Fibroblast of the conjunctiva (primary cell): ENCODE measurements at places on chromosomes 4 and X.

- DNase-seq: no peak
These were observed 211.4 kb downstream of the CXXC4 start for GRCh38 chr4:104283303-104283702.

DNA sequence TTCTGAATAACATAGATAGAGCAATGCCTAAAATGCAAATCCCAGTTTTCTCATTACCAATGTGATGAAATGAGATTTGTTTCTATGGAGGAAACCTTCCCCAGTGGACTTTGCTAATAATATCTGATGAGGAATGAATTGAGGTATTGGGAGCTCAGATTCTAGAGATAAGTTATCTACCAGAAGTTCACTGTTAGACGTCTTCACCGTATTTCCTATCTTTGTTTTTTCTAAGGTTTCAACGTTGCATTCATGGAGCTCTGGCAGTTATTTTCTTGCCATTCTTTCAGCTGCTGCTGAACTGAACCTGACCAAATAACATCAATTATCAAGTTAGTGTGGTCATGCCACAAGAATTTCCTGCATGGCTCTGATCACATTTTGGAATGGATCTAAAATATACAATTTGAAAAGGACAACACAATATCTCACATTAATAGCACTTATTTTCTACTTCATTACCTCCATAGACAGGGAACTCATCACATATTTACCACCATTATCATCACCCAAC is 511.8 kb upstream of the LCORL start:
- no peak for DNase-seq

GRCh38 chr4:117422297-117422696 is 336.9 kb upstream of the TRAM1L1 start:
- DNase-seq: no peak

DNA sequence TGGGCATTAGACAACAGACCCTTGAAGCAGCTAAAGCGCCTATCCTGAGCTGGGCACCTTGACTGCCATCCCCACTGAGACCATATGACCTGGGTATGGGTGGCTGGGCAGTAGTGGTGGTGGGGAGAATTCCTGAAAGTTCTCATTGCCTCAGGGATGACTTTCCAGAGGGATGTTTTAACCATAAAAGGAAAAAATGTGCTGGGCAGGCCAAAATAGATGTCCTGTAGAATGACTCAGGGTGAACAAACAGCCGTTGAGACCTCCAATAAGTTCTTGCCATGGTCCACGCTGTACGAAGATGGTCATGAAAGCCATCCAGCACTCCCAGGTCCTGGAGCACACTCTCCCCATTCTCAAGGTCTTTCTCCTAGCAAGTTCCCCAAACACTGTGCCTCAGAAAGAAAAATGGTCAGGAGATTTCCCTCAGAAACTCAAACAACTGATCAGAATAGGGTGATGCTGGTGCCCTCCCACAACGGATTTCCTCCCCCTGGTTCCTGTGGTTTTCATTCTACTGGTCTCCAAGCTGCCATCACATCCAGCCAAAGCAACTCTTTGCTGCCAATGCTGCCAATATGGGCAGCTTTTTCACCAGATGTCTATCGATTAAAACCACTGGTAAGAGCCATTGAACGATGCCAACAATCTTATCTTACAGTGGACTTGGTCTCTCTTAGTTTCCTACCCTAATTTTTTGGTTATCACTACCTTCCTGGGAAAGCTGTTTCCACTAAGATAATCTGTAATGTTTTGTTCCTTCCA is 11.2 kb downstream of the CDKN2AIP start:
- no peak for DNase-seq

GRCh38 chr4:13212936-13213335 is 271.2 kb downstream of the RAB28 start:
- DNase-seq: no peak

- DNase-seq: peak; percentile 76
These were observed 57.7 kb upstream of the ATXN3L start for GRCh38 chrX:13377550-13377934.

DNA sequence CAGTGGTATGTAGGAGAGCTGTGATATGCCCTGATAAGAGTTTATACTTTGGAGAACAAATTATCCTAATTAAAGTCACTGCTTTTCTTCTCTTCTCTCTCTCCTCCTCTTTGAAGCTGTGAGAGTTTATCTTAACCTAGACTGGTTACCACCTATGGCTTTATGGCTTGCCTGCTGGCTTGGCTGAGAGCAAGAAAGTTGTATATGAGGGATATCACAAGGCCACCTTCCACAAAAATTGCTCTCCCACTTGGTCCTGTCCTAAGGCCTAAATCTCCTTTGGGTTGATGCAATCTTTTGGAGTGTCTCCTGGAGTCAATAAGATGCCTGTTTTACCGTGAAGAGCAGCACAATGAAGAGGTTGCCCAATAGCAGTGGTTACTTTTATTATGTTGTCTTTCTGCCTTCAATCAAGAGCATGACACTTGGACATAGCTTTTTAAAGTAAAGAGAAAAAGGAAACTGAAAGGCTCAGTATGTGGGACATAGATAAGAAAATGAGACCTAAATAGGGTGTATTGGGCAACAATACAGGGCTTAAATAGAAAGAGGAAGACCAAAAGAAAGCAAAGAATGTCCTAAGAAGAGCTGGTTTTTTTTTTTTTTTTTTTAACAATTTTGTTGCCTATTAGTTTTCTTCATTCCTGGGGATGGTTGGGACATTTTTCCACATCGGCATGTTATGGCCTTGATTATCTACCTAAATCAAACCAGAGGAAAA is 9.2 kb downstream of the GUCY1A1 start:
- no peak for DNase-seq

GRCh38 chr4:93710847-93711430 is 117.6 kb upstream of the ATOH1 start:
- DNase-seq: no peak

DNA sequence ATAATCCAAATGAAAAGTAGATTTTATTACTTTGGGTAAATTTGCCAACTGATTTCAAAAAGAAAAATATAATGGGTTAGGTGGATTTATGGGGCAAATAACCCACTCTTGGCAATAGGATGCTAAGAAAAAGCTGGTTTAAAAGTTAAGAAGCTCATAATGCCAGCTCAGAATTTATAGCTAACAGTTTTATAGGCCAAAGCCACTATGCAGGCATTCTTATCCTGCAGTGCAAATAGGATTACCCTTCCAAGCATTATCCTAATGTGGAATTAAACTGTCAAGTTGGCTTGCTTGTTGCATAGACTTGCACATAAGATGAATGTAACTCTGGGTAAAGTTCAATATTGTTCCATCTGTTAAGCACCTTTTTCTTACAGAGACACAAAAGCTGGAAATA is 703.0 kb downstream of the PCDH18 start:
- no peak for DNase-seq

DNA sequence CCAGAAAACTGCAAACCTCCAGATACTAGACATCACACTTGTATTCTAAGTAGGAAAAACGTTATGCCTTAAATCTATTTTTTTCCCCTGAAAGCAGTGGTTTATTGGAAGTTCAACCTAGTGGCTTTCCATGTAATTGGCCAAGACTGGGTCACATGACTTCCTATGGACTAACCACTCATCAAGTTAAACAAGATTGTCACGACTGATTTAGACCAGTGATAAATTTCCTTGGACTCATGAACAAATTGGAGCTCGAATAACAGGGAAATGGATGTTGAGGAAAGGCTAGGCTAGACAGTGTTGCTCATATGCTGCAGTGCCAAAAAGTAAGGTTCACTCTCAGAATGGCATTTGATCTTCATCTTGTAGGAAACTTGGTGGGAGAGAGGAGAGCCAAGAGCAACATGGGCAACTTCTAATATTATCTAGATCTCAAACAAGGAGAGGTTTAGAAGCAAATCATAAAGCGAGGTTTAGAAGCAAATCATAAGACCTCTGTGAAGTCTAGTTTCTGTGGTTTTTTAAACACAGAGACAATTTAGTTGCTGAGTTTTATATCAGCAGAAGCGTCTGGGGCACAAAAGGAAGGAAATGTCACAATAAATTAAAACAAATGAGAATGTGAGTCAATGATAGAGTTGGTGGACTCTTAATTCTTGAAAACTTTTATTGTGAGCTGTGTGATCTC is 165.6 kb upstream of the BOD1L1 start:
- no peak for DNase-seq

GRCh38 chr4:8393593-8394038 is 46.9 kb downstream of the ACOX3 start:
- peak; percentile 88 for DNase-seq

DNA sequence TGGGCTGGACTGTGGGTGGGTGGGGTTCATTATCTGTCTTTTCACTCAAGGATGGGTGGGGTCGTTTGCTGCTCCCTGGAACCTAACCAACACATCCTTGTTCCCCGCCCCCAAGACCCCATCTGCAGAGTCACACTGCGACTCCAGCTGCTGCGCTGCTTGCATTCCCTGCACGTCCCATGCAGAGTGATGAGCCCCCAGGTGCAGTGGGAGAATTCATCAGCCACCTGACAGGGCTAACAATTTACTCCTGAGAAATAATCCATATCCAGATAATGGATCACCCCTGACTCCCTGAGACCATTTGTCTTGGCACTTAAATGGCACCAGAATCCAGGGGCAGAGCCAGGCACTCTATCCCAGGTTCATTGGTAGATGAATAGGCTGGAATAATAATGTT is 12.4 kb upstream of the ARHGAP36 start:
- no peak for DNase-seq

DNA sequence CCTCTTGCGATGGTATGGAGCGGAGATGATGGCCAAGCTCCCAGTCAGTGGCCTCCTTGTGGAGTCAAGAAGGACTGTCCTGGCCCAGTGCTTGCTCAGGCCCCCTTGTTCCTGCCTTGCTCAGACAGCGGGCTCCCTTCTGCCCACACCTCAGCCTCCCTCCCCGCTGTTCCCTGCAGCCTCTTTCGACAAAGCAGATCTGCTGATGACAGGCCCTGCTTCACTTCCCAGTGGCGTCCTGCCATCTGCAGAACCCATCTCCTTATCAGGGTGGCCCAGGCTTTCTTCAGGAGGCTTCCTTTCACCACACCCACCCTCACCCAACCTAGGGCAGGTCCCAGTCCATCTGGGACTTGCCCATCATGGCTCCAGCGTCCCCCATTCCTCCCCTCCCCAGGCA is 80.0 kb downstream of the CLDN34 start:
- no peak for DNase-seq
